ENCODE measurements at places on chromosomes 5 and 9.

DNA sequence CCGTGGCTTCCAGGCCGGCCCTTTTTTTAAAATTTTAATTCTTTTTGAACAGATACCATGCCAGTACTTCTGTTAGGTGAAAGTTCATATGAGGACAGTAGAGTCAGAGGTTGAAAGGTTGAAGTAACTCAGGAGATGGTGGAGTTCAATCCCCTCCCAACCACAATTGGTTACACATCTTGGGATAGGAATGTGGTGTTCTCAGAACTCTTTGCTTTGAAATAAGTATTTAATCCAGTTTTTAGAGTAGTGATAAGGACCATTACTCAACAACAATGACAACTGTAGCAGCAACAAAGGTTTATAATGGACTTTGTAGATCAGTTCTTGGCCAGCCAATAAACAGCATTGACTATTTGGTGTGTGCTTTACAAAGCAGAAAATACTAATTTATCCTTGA, 116.0 kb downstream of the ARHGAP26 start:
- no peak for DNase-seq

- DNase-seq = no peak
Measured at GRCh38 chr5:127307868-127308267, 17.3 kb downstream of the MEGF10 start.

GRCh38 chr5:81530919-81531318, 137.0 kb upstream of the ACOT12 start:
- DNase-seq = no peak

- DNase-seq = no peak
Measured at GRCh38 chr5:57805170-57805569, 322.6 kb upstream of the ACTBL2 start.

DNA sequence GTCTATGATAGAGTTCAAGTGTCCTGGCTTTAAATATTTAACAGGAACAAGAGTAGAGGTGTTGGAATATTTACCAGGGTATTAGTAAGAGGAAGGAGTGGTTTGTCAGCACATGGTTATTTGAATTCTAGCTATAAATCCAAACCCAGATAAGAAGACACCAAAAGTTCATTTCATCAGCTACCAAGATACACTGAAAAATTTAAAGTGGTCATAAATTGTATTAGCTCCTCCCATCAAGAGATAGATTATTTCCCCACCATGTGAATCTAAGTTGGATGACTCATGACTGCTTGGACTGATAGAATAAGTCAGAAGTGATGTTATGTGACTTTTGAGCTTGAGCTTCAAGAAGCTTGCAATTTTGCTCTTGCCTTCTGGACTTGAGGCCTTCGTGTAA, 72.1 kb upstream of the GRAMD2B start:
- no peak for DNase-seq

GRCh38 chr9:107929443-107929842, 439.9 kb upstream of the KLF4 start:
- no peak for DNase-seq

GRCh38 chr5:169653091-169653490, 16.0 kb downstream of the DOCK2 start:
- no peak for DNase-seq

DNA sequence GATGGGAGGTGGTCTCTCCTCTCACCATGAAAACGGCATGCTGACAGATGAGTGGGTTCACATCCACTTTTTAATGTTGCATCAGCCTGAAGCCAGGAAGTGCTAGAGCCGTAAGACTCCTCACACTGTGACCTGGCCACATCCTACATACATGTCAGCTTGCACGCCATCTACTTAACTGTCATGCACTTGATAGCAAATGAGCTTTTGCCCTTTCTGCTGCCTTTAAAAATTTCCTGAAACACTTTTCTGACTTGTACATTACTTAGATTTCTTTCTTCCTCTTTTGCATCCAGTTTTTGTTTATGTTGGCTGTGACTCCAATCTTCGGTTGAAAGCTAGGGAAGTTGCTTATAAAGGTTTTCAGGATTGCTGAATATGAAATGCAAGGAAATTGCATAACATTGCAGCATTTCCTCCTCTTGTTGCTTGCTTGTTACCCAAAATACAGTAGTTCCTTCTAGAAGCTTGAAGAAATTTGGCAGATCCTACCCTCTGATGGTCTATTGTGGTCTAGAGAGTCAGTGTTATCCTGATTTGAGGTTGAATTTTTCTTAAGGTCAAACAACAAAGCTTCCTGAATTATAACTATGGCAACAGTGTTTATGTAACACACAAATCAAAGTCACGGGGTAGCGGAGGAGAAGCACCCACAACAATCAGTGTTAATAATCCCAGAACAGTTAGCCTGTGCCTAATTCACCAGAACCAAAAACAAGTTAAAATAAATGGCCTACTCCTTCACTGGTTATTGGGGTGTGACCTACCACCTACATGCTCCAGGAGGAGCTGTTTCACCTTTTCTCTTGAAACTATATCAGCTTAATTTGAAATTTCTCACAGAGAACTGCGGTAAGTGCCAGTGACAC, 232.5 kb downstream of the ARHGAP26 start:
- peak; percentile 84 for DNase-seq

DNA sequence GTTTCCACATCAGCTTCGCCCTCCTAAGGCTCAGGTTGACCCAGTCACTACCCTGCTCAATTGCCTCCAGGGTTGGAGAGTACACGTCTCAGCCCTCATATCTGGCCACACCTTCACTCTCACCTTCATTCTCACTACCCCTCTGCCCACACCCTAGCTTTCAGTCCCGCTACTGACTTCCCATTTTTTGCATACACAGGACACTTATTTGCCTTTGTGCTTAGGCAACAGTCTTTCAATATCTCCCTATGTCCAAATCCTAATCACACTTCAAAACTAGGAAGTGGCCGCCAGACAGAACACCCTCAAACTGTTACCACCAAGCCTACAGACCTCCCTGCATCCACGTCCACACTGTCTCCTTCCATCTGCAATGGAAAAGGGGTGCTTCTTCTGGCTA, 10.9 kb downstream of the MCTP1 start:
- DNase-seq = no peak

Data from activated CD4-positive, alpha-beta T cell treated with anti-CD3 and anti-CD28 coated beads, Interleukin-2, amount 10 ng/mL, durations not matched to agents 7 days and 5 days (primary cell).